ENCODE measurements at places on chromosomes 11 and 22. TPM values are rescaled to one million over a fixed set of nuclear protein-coding genes. Genes with fewer than 3 reads are reported as not detected.

DNA sequence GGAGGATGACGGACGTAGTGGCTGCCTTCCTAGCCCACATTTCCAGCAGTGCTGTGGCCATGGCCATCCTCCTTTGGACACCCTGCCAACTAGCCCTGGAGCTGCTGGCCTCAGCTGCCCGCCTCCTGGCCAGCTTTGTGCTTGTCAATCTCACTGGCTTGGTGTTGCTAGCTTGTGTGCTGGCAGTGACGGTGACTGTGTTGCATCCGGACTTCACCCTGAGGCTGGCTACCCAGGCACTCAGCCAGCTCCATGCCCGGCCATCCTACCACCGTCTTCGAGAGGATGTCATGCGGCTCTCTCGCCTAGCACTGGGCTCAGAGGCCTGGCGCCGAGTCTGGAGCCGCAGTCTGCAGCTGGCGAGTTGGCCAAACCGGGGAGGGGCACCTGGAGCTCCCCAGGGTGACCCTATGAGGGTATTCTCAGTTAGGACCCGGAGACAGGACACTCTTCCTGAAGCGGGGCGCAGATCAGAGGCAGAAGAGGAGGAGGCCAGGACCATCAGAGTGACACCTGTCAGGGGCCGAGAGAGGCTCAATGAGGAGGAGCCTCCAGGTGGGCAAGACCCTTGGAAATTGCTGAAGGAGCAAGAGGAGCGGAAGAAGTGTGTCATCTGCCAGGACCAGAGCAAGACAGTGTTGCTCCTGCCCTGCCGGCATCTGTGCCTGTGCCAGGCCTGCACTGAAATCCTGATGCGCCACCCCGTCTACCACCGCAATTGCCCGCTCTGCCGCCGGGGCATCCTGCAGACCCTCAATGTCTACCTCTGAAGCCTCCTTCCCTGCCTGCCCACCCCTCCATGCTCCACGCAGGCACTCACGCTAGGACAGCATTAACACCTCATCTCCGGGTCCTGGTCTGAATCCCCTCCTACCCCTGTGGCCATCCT, 1.6 kb downstream of the RNF26 start:
- no peak for DNase-seq

DNA sequence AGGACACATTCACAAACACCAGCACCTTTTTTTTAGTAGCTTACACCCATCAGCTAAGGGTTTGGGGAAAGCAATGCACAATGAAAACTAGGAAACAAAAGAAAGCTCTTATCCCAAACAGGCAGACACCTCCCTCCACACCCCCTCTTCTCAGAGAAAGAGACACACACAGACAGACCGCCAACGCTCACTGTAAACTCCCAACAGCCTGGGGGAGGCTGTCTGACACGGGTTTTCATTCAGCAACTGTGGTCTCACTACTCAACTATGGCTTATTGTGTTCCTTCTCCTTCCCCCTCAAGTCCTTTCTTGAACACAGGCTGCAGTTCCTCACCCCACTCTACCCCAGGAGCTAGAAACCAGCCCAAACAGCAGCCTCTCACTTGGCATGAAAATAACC, 123.4 kb downstream of the C11orf58 start:
- DNase-seq, result no peak

GRCh38 chr11:128734103-128734831, 40.4 kb downstream of the FLI1 start:
- no peak for DNase-seq

DNA sequence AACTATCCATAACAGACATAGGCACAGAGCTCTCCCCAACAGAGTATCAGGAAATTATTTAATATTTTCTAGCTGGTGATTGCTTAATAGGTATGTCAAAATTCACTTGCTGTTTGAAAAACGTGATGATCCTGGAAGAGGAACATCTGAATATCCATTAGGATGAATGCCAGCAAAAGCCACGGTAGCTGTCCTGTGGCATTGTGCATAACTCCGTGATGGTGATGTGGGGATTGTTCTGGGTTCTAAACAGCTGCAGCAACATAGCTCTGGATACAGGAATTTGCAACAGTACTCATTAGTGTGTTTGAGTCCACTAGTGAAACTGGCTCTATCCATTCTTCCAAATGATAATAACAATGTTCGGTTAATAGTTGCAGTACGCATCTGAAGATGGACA, 78.8 kb downstream of the C11orf65 start:
- no peak for DNase-seq

DNA sequence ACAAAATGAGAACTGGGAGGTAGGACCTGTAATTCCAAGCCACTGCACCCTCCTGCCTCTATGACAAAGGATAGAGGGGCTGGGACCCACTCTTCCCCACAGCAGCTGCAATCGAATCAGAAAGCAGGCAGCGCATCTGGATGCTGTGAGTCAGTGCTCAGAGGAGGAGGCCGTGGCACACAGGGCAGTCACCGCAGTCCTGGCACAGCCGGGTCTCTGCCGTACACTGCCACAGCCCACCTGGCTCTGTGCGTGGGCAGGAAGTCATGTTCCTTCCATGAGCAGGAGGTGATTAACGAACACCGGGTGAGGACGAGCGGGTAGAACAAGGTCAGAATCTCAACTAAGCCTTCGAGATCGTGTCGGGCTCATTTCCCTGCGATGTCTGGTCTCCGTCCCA, 30.2 kb upstream of the PPFIA1 start:
- no peak for DNase-seq

GRCh38 chr22:19654338-19654987, 59.8 kb upstream of the SEPTIN5 start:
- no peak for DNase-seq

- no peak for DNase-seq
Observed at GRCh38 chr11:117094776-117095175, 3.5 kb downstream of the SIK3 start.

DNA sequence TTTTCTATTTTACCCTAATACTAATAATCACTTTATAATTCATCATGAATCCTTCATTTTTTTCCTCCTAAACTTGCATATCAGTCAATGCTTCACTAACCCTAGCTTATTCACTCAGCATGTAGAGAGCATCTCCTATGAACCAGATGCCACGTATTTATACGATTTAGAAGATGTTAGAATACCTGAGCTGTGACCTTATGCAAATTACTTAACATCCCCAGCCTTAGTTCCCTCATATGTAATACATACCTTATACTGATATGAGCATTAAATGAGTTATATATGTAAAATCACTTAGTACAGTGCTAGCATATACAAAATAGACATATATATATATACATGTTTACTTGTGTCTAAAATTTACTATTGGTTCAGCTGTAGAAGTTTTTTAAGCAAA, 9.0 kb downstream of the FAM76B start:
- no peak for DNase-seq

DNA sequence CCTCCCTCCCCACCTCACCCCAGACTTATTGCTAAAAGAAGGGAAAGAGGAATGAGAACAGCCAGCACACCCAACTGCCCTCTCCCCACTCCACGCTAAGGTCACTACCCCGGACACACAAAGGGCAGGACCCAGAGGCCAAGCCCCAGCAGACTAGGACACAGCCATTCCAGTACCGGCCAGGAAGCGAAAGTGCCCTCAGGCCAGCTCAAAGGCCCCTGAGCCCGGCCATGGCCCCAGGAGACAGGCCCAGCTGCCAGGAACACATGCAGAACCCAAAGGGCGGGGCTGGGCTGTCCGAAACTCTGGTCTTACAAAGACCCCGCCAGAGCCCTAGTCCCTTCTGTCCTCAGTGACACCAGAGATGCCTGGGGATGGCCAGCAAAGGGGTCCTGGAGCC, 5.5 kb downstream of the RCOR2 start:
- DNase-seq, result no peak

DNA sequence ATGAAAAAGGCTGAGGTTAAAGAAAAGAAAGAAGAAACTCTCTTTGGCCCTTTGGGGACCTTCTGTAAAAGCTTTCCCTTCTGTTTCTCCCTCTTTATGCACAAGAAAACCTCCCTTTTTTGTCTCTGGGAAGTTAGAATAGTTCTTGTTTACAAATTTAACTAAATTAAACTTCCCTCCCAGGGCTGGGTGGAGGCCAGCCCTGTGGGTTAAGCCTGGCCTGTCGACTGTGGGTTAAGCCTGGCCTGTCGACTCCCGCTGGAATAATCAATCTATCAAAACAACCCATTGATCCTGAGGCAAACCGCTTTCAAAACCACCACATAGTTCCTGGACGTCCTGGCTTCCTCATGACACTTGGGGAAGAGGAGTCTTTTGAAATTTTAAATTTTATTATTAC, 1.2 kb upstream of the DRG1 start:
- DNase-seq, result no peak

GRCh38 chr22:30948930-30949342, 19.6 kb downstream of the MORC2 start:
- DNase-seq, result no peak

GRCh38 chr11:46100670-46101069, 20.6 kb downstream of the PHF21A start:
- DNase-seq, result no peak

DNA sequence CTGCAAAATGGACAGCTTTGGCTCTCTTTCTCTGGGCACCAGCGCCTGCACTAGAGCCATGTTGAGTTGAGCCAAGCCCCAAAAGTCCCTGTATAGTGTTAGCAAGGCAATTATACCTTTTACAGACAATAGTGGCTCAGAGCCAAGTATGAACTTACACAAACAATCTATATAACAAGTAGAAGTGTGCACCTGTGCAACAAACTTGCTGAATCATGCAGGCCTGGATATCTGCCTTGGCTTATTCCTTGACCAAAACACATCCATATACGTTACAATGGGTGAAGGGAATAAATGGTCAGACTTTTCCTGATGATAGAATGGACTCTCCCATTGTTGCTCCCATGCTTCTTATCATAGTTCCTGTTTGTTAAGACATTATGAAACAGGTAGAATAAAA, 3.8 kb upstream of the OR52I2 start:
- no peak for DNase-seq

Gene MPZL3
- total RNA-seq, result 4.7 TPM

Gene FXYD6
- 16.4 TPM for total RNA-seq

Gene MFNG
- 109 TPM for total RNA-seq

Gene CHEK2
- 8.5 TPM for total RNA-seq

Gene LDHAL6A
- not detected for total RNA-seq

Gene UBQLNL
- 0.53 TPM for total RNA-seq

Gene GAL
- total RNA-seq, result 2.8 TPM
